ENCODE measurements at places on chromosomes 13 and 19.

- no peak for DNase-seq
Measured at GRCh38 chr13:45466359-45466758, 1.6 kb downstream of the COG3 start.

DNA sequence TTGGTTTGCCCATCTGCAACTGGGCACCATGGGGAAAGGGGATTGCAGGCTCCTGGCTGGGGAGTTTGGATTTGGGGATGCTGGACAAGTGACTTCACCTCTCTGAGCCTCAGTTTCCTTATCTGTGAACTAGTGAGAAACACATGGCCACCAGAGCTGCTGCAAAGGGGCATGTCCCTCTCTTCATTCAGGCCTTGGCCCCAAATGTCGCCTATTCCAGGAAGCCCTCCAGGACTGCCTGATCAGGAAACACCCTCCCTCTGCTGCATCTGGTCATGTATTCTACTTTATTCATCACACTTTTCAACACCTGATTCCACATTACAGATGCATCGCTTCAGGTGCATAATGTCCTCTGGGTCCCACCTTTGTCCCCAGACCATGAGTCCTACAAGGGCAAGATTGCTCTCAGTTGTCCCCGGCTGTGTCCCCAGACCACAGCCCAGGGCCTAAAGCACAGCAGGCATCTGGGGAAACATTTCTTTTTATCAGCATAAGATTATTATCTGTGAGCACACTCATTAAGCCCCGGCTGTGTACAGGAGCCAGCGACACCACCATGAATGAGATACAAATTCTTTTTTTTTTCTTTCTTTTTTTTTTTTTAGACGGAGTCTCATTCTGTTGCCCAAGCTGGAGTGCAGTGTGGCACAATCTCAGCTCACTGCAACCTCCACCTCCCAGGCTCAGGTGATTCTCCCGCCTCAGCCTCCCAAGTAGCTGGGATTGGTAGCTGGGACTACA, 37.5 kb downstream of the ARRDC2 start:
- no peak for DNase-seq

DNA sequence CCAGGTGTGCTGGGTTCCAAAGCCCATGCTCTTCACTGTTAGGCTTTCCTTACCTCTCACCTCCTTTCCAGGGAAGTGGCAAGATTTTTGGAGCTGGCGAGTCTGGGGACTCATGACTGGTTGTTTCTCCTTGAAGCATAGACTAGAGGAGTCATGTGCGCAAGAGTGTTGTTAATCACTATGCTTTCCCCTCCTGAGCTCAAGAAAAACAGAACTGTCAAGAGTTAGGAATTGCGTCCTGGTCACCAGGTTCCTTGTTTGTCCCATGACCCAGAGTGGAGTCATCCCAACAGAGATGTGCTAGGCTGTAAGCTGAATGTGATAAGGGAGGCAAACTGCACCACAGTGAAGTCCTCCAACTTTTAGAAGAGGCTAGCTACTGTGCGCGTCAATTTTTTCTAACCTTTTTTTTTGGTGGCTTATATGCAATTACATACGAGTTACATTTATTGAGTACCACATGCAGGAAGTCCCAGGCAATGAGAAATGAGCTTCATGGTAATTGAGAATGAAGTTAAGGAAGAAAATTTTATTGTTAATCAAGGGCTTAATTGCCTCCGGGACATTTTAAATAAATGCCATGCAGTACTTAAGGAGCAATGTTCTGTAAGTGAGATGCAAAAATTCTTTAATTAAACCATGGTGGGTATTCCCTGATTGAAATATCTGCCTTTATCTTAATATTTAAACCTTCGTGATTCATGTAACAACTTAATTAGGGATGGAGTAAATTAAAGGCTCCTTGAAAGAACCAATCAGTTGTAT, 233.9 kb downstream of the ZIC5 start:
- no peak for DNase-seq

DNA sequence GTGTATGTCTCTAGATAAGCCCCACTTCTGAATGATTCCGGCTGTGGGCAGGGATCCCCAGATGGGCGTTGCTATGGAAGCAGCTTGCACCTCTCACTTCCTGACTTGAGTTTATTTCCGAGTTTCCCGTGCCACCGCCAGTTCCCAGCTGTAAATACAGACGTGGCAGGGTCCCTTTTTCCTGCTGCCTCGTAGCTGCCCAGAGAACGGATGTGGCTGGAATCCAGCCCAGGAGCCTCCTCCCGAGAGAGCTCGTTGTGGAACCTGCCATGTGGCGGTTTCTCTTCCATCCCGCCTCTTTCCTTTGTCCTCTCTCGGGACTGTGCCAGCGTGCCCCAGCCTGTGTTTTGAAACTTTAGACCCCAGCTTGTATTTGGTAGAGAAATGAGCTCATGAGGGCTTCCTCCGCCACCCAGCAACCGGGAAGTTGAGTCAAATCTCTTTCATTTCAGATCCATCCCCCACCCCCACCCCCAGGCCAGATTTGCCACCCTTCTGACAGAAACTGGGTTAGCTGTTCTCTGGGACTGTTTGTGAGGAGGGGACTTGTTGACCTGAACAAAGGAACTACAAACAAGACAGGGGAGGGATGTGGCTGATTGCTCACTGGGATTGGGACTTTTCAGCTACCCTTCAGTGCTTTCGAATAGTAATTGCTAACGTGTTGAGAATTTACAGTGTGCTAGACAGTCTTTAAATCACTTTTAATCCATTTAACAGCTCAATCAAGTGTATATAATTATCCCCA, 96.6 kb downstream of the SIPA1L3 start:
- DNase-seq, result peak; percentile 61

DNA sequence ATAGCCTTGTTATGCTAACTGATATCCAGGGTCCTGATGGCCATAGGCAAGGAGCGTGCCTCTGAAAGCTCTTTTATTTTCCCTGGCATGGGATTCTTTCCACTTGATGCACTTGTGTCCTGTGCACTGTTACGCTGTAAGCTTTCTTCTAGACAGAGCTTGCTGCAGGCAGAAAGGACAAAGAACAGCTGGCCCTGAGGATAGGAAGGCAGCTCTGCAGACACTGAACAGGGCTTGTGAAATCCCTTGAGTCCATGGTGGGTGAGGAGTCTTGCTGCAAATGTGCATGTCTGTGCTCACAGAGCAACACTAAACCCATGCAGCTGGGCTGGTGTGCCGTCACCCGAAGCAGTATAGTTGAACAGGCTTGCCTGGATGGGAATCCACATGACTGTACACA, 126.6 kb downstream of the AKAP11 start:
- DNase-seq, result no peak

DNA sequence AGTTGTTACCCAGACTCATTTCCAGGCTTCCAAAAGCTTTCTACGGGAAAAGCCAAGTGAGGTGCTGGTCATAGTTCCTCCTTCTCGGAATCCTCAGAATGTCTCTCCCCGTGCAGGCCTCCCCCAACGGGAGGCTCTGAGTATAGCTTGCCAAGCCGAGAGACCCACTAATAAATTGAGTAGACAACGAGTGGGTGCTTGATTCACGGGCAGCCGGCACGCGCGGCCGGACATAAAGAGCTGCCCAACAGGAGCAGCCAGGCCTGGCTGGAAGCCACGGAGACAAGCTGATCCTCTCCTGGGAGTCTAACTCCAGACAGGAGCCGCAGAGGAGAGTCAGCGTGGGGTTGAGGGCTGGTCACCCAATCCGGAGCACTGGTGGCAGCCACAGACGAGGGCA, 43.4 kb upstream of the MEDAG start:
- no peak for DNase-seq

Data from left renal pelvis (tissue), 4 donors.